ENCODE measurements at places on chromosomes 3 and 15. TPM values are rescaled to one million over a fixed set of nuclear protein-coding genes. Genes with fewer than 3 reads are reported as not detected.

DNA sequence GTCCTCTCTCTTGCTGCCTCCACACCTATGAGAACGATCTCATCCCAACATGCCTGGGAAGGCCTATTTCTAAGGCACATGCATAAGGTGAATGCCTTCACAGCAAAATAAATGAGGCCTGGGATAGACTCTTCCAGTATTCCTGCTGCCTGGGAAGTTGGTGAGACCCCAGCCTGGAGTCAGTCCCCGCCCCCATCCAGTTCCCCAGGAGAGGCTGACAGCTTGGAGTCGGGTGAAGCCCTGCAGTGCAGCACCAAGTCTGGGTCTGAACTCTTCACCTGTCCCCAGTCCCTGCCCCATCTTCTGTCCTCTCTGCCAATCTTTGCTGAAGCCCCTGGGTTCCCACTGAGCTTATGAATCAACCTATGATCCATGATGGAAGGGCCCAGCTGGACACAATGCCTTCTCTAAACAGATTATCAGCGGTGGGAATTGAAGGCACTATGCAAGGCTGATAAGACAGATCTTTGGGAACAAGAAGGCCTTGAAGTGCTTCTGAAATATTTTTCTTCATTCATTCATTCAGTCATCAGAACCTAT, 10.2 kb upstream of the APBA2 start:
- no peaks in the 10 kb centered on the region for H3K36me3 ChIP-seq
- H3K27ac ChIP-seq = no peak overlapping the region
- no peak for DNase-seq
- H3K4me1 ChIP-seq = no peaks in the 10 kb centered on the region

DNA sequence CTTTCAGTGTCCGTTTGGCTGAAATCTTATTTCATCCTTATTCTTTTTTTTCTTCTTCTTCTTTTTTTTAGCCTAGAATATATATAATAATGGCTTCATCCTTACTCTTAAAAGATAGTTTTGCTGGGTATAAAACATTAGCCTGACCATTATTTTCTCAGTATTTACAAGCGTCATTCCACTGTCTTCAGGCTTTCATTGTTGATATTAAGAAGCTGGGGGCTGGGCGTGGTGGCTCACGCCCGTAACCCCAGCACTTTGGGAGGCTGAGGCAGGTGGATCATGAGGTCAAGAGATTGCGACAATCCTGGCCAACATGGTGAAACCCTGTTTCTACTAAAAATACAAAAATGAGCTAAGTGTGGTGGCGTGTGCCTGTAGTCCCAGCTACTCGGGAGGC, 10.6 kb downstream of the ZNF710 start:
- DNase-seq = no peak
- H3K27ac ChIP-seq = no peak overlapping the region
- H3K4me1 ChIP-seq = peaks cover 34% of the 10 kb centered on the region
- no peaks in the 10 kb centered on the region for H3K27me3 ChIP-seq
- no peak overlapping the region for H3K4me3 ChIP-seq

DNA sequence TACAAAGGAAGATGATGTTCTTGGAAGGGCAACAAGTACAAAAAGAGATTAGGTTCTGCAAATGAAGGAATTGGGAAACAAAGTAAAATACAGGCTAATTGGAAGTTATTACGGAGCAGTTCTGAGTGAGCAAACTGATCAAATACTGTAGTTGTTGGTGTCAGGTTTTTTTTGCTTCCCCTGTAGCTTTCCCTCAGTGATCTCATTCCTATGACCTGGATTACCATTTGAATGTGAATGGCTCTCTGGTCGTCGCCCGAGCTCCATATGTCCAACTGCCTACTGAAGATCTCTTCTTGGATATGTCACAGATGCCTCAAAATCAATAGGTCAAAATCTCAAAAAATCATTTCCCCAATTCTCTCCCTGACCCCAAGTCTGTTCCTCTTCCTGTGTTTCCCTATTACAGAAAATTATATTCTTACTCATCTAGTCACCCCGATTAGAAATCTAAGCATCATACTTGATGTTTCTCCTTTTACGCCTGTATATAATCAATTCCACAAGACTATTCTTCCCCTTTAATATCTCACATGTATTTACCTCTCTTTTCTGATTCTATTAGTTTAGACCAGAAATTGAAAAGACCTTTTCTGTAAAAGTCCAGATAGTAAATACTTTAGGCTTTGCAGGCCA, 29.0 kb downstream of the GOLM2 start:
- H3K4me3 ChIP-seq = no peak overlapping the region
- no peaks in the 10 kb centered on the region for H3K4me1 ChIP-seq
- no peaks in the 10 kb centered on the region for H3K27me3 ChIP-seq
- no peak for DNase-seq

GRCh38 chr15:80967451-80967850, 22.2 kb downstream of the MESD start:
- H3K27me3 ChIP-seq = no peaks in the 10 kb centered on the region
- H3K36me3 ChIP-seq = peaks cover 31% of the 10 kb centered on the region
- no peak overlapping the region for H3K27ac ChIP-seq
- DNase-seq = no peak

Gene GPR27
- total RNA-seq = 2.6 TPM

- no peak for DNase-seq
- H3K4me1 ChIP-seq = peaks cover 27% of the 10 kb centered on the region
- H3K27ac ChIP-seq = peak overlapping the region; percentile 45
- H3K4me3 ChIP-seq = no peak overlapping the region
- H3K27me3 ChIP-seq = no peaks in the 10 kb centered on the region
Observed at GRCh38 chr3:195080125-195080524, 190.8 kb downstream of the XXYLT1 start.

Gene CFAP91
- total RNA-seq = 3.6 TPM

DNA sequence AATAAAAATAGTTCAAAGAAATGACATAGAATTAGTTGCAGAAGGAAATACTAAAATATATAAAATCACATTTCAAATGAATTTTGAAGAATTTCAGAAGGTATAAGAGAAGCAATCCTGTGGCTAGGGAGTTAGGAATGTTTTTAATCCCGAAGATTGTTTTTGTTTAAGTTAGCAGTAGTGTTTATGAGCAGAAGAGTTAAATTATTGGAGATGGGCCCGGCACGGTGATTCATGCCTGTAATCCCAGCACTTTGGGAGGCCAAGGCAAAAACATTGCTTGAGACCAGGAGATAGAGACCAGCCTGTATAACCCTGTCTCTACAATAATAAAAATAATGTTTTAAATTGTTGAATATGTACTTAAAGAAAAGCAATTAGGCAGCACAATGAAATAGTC, 432.5 kb downstream of the MFSD1 start:
- no peak overlapping the region for H3K4me3 ChIP-seq
- DNase-seq = no peak
- no peaks in the 10 kb centered on the region for H3K27me3 ChIP-seq
- H3K4me1 ChIP-seq = peaks cover 10% of the 10 kb centered on the region

DNA sequence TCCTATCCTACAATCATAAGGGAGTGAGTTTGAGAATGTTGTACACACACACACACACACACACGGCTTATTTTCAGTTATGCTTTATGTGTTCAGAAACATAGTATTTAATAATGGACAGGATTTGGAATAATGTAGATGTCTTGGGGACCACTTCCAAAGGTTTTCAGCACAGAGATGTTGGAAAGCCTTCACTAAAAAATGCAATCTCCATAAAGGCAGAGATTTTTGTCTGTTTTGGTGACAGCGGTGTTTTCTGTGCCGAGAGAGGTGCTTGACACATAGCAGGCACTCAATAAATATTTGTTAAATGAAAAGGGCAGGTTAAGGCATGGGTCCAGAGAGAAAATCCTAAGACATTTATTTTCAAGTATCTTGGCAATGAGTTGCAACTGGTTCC, 428.2 kb upstream of the RGMA start:
- no peaks in the 10 kb centered on the region for H3K36me3 ChIP-seq
- H3K4me3 ChIP-seq = no peak overlapping the region
- no peak for DNase-seq
- no peak overlapping the region for H3K27ac ChIP-seq
- no peaks in the 10 kb centered on the region for H3K27me3 ChIP-seq
- H3K4me1 ChIP-seq = no peaks in the 10 kb centered on the region

- H3K4me1 ChIP-seq = peaks cover 11% of the 10 kb centered on the region
- no peaks in the 10 kb centered on the region for H3K27me3 ChIP-seq
- peak overlapping the region; percentile 64 for H3K27ac ChIP-seq
Observed at GRCh38 chr3:72345980-72346379, 502.3 kb downstream of the SHQ1 start.

Data from stomach (tissue), 19 donors.